Stimulated activated CD8-positive, alpha-beta memory T cell treated with anti-CD3 and anti-CD28 coated beads, Interleukin-15, amount 100 ng/mL, for 4 hours (primary cell): ENCODE measurements at places on chromosomes 1 and 21.

GRCh38 chr1:68269637-68270430 is 37.5 kb upstream of the WLS start:
- DNase-seq: no peak

DNA sequence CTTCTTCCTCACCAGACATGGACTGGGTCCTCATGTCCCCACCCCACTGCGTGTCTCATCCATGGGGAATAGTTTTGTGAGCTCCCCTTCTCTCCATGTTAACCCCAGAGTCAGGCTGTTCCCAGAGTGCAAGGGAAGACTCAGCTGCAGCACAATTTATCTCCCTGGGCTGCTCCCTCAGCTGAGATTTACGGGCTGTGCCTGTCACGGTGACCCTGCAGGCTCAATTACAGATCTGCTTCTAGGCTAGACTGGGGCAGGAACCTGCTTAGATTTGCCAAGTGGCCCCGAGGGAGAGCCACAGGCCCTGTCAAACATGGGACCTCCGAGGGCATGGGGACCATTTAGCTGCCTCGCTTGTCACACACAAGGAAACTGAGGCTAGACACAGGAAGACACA is 37.8 kb downstream of the CDCP2 start:
- DNase-seq: no peak

DNA sequence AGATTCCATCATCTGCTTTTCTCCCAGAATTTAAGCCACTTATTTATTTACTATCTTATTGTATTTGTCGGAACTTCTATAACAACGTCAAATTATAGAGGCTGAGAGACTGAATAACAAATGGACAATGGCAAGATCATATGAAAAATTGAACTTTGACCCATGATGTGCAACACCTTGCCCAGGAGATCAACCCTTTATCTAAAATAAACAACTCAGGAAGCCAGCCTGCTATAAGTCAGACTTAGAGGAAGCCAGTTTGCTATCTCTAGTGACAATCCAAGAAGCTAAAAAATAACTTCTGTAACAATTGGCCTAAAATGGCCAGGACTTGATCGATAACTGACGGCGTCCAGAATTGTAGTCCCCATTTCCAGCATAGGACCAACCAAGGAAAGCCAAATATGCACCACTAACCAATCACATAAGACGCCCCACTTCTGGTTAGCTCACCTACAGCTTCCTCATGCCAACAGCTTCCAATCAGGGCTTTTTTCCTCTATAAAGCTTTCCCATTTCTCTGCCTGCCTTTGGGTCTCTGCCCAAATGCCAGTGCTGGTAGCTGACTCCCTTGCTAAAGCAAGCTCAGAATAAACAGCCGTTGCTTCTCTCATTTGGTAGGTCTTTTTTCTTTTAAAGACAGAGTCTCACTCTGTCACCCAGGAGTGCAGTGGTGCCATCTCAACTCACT is 28.5 kb downstream of the ANP32E start:
- DNase-seq: no peak

DNA sequence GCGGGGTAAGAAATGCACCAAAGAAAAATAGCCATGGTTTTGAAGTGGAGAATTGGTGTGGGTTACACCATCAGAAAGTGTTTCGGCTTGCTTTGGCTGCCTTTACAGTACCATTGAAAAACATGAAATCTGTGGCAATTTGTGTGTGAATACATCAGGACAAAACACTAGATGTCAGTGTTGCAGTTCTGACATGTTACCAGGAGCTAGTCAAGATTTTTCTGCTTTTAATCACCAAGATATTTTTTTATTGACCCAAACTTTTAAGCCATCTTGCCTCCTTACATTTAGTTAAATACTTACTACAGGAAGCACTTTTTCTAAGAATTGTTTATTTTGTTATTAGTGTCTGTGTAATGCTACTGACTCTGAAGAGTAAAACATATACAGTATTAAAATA is 14.3 kb downstream of the RRP15 start:
- no peak for DNase-seq

- no peak for DNase-seq
These were observed 26.7 kb upstream of the TP53BP2 start for GRCh38 chr1:223872308-223872901.

DNA sequence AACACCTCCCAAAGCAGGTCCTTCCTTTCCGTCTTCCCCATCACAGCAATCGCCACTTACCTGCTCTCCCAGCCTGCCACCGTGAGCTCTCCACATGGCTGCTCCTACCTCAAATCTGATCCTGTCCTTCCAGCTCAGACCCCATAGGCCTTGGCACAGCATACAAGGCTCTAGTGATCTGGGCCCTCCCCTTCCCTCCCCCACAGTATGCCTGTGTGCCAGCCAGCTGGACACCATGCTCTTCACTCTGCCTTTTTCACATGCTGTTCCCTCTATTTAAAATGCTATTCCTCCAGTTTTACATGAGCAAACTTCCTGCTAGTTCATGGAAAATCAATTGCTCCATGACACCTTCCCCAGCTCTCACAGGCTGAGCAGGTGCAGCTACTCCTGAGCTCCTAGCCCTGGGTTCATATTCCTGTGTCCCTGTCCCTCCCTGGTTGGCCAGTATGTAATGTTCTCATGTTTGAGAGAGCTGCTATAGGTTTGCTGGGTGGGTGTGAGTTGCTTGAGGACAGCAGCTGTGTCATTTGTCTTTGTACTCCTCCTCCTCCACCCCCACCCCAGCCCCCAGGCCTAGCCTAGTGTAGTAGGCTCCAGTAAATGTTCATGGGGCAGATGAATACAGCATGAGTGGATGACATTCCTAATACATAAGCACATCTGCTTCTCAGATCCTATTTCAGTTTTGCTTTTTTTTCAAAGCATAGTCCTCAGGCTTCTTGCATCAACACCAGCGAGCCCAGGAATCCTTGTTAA is 6.3 kb upstream of the TNNT2 start:
- no peak for DNase-seq

- DNase-seq: no peak
These were observed 4.3 kb downstream of the TSPAN2 start for GRCh38 chr1:115084902-115085511.

DNA sequence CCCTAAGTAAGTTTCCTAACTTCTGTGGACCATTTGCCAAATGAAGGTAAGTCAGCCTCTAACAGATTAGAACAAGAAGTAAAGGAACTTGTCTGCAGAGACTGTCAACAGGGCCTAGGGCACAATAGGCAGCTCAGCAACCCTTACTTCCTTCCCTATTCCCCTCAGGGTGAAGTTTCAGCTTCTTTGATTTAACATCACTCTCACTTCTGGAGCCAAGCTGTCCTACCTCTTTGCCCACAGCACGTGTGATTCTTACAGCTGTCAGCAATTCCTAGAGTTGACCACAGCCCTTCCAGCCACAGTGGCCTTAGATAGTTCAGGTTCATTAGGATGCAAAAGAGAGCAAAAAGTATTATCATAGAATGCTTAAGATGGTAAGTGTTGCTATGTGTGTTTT is 7.6 kb upstream of the EIF4G3 start:
- no peak for DNase-seq

DNA sequence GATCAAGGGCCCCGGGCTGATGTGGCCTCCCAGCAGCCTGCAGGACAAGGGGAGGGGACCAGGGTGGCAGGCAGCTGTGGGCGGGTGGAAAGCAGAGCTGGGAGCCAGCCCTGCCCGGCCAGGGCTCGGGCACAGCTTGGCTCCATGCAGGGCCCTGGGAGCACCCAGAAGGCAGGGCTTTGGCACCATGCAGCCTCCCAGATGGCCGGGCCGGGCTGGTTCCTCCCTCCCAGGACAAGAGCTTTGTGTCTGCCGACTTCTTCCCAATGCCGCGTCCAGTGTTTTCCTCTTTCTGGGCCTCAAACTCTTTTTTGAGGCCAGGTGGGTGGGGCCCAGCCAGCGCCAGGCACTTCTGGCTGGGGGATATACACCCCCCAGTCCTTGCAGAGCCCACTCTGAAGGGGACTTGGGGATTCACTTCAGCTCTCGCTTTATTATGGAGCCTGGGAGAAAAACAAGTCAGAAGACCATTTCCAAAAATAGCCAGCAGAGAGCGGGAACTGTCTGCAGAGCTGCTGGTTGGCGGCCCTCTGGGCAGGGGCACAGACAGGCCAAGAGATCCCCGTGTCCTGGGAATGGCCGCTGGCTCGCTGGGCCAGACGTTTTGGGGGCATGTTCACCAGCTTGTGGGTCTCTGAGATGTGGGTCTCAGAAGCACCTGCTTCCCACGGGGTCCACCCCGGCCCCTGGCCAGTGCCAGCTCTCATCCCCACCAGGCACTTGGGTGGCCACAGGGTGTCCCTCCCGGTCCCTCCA is 103.8 kb upstream of the ARHGEF16 start:
- DNase-seq: no peak

DNA sequence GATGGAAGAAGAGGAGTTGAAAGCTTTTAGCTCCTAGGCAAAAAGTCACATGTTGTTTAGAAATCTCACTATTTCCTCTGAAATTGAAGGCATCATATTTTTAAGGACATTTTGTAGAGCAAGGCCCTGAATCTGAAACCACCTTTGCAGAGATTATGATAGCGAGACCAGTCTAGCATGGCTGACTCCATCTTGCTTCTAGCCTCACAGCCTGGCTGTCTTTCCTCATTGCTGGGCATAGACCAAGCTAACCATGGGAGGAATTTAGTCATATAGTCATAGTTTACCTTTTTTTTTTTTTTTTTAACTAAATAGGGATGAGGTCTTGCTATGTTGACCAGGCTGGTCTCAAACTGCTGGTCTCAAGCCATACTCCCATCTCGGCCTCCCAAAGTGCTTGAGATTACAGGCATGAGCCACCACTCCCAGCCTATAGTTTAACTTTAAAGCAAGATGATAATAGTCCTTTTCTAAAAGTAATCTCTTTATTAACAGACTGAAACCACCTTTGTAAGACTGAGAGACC is 42.2 kb upstream of the ZNF326 start:
- no peak for DNase-seq

DNA sequence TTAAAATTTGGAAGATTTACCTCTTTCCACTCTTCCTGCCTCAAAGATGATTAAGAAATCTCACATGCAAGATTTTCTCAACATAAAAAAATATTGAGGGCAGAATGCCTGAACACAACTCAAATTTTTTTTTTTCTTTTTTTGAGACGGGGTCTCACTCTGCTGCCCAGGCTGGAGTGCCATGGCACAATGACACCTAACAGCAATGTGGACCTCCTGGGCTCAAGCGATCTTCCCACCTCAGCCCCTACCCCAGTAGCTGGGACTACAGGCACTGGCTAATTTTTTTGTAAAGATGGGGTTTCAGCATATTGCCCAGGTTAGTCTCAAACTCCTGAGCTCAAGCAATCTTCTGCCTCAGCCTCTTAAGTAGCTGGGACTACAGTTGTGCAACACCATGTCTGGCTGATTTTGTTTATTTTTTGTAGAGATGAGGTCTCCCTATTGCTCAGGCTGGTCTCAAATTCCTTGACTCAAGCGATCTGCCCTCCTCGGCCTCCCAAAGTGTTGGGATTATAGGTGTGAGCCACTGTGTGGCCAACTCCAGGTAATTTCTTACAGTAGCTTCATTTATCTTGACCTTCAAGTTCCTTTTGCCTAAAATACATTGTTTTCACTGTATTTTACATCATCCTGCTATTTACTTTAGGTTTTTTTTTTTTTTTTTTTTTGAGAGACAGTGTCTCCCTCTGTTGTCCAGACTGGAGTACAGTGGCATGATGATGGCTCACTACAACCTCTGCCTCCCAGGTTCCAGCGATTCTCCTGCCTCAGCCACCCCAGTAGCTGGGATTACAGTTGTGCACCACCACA is 10.4 kb downstream of the NUCKS1 start:
- no peak for DNase-seq

DNA sequence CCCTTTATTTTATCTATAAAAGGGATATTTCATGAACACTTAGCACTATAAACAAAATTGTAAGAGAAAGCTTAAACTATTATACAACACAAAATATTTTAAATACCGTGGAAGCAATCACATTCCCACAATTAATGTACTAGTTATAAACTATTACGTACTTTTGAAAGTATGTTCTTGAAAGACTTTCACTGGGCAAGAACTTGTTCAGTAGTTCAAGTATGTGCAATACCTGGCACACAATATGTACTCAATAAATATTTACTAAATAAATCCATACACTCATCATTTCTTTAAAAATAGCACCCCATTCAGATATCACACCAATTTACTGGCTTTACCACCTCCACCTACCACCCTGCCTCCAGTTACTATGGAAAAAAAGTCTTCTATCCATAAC is 12.6 kb upstream of the FMO2 start:
- no peak for DNase-seq

GRCh38 chr1:186175588-186175987 is 199.5 kb downstream of the TPR start:
- DNase-seq: no peak

DNA sequence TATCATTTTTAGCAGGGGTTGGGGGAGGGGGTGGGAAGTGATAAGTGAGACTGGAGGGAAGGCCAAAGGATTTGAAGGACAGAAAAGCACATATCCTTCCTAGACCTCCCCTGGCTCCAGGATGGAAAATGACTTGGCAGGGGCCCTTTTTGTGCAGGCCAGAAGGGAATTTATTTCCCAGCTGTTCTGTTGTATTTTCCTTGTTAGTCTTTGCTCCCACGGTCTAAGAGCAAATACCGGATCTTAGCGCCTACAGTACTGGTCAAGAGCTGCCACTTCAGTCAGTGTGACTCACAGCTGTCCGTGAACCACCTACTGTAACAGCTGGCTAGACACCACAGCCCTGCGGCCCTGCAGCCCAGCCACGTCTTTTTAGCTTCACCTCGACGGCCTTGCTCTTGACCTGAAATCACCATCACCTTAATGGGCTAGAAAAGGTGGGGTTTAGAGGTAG is 51.0 kb upstream of the ERRFI1 start:
- DNase-seq: no peak

- no peak for DNase-seq
These were observed at the start of gene FAAH for GRCh38 chr1:46394108-46394871. FAAH (plus strand) TSS chr1:46394317; CDS start chr1:46394349, 32 bp downstream.

DNA sequence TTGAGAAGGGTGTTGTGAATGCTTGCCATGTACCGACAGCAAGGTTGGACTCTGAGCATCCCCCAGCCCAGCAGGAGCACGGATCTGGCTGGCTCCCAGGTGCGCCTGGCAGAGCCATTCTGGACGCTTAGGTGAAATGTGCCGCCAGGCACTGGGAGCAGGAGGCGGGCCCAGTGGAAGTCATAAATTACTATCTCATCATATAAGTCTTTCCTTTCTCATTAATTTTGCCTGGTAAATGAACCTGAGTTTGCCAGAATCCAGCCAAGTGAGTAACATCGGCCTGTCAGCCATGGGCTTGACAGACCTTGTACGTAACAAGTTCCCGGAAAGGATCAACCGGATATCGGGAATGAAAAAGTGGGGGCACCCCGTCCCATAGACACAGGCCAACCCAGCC is 179.5 kb upstream of the ARHGEF16 start:
- DNase-seq: no peak

DNA sequence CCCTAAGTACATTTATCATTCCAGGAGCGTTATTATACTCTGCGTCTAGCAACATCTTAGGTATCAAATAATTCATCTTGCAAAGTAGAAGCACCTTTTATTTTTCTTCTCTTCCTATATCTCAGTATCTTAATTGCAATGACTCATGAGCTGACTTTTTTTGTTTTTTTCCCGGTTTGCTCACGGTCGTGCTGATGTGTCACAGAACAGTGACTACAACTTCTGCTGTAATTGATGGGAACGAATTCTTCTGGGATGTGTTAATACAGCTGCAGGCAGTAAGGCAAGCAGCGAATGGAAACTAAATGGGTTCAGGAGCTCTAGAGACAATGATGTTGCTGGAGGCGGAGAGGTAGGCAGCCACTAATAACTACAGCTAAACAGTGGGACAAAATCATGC is 89.8 kb upstream of the TMPRSS15 start:
- DNase-seq: no peak

- DNase-seq: peak; percentile 29
These were observed 1.1 kb downstream of the LRRC8C start for GRCh38 chr1:89633800-89634625.
